Naive thymus-derived CD8-positive, alpha-beta T cell (primary cell): ENCODE measurements at places on chromosomes 5 and 9.

DNA sequence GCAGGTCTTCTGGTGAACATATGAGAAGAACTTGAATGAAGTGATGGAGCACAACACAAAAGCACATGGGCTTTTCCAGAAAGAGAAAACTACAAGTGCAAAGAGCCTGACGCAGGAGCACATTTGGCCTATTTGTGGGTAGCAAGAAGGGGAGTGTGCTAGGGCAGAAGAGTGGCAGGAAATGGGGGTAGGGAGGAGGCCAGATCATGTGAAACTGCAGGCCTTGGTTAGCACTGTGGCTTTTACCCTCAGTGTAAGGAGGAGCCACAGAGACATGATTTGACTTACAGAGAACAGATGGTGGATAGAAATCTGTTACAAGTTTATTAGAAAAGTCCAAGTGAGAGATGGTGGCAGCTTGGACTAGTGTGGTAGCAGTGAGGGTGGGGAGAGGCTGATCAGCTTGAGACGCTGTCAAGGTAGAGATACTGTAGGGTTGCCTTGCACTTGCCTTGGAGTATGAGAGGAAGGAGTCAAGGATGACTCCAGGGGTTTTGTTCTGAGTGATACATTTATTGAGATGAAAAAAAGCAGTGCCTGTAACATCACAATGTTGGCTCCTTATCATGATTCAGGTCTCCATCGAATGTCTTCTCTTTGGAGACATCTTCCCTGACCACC, 126.7 kb downstream of the PPP2R2B start:
- peak; percentile 59 for DNase-seq

DNA sequence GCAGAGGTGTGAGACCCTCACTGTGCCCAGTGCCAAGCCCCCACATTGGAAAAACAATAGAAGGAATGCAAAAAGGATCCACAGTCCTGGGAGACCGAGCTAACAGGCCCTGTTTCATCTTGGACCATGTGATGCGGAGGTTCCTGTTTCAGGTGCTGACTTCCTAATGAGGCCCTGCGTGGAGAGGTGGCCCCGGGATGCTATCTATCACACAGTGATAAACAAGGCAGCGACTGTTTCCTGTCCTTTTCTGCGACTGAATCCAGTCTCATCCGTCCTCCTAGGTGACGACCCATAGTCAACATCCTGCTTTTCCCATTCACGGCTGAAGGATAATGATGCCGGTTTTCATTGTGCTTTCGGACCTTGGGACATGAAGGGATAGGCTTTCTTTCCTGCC, 56.4 kb upstream of the BOD1 start:
- DNase-seq: no peak

- DNase-seq: no peak
Observed at GRCh38 chr9:131608493-131609037, 63.2 kb downstream of the PRRT1B start.

DNA sequence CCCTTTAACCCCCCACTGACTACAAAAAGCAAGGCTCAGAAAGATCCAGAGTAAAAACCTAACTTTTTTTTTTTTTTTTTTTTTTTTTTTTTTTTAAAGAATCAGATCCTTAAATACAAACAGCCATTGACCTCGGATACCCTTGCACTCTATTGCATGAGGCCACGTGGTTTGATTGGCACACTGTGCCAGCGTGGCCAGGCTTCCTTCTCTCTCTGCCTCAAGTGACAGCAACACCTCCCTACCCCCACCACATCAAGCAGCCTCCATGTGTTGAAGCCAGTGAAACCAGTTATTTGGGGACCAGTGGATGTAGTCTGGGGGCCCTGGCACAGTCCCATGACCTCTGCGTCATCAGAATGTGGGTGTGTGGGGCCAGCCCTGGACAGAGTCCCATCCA, 71.4 kb downstream of the OTULIN start:
- DNase-seq: no peak

- DNase-seq: no peak
Observed at GRCh38 chr5:126693806-126694205, 83.1 kb upstream of the LMNB1 start.

GRCh38 chr5:133428072-133428660, 184.2 kb downstream of the FSTL4 start:
- DNase-seq: no peak

DNA sequence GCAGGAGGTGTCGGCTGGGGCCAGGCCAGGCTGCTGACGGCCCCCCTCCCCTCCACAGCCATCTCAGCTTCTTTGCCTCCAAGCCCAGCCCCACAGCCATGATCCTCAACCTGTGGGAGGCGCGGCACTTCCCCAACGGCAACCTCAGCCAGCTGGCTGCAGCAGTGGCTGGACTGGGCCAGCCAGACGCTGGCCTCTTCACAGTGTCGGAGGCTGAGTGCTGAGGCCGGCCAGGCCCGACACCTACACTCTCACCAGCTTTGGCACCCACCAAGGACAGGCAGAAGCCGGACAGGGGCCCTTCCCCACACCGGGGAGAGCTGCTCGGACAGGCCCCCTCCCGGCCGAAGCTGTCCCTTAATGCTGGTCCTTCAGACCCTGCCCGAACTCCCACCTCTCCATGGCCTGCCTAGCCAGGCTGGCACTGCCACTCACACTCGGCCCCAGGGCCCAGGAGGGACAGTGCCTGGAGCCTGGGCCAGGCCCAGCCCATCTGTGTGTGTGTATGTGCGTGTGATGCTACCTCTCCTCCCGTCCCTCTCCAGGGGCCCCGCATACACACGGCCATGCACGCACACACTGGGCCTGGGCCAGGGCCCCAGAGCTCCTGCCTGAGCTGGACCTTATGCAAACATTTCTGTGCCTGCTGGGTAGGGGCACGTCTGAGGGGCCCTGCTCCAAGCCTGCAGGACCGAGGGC, 19.3 kb downstream of the HK3 start:
- DNase-seq: no peak

DNA sequence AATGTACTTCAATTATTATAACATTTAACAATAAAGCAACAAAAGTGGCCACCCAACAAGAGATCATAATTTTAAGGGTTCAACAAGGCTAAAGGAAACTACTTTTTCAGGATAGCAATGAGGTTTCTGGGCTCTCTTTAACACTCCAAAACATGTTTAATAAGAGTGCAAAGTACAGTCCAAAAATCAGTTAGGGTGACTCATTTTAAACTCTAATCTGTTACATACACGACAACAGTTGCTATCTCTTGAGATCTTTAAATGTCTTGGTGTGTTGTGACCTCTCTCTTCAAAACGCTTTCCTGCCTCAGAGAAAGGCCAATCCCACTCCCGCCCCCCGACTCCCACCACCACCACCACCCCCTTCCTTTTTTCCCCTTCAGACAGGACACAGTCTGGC, 11.5 kb downstream of the NFIB start:
- no peak for DNase-seq

DNA sequence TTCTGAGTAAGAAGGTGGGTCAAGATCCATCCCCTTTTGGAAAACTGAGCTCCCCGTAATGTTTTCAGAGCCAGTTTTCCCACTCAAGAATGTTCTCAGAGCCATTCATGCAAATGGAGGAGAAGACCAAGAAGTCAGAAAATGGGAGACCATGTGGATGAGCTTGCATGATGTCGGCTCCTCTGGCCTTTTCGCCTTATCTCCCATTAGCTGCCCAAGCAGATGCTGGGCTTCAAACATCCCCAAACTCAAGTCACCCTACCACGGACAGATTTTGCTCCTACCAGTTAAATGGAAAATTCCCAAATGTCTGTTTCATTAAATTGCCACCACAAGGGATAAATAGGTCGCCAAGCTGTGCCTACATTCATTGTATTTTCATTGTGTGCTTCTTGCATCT, 161.4 kb downstream of the ICE1 start:
- DNase-seq: no peak

DNA sequence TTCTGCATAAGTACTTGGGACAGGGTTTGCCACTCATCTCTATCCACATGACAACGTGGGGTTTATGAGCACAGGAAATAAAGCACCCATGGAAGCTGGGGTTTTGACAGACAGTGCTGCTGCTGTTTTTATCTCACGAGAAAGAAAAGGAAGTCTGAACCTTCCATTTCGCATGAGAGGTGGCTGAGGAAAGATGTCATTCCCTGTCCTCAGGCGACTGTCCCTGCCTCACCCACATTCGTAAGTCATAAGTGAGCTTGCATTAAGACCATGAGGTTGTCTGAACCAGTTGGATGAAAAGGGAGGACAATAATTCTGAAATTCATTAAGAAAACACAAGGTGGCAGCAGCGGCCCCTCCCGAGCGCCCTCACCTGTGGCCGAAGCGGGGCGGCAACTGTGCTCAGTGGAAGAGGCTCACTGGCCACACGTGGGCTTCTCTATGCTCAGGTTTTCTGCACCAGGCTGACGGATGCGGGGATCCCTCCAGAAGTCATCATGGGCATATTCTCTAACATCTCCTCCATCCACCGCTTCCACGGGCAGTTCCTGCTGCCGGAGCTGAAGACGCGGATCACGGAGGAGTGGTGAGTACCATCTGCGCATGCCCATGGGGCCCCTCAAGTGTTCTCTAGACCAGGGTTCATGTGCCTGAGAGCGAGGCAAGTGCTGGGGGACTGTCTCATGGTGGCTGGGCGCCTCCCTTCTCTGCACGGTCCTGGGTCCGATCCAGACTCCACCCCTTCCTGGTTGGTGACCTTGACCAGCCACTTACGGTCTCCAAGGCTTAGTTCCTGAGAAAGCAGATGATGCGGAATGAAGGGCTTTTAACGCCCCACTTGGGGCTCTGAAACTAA, 54.7 kb upstream of the SUSD3 start:
- DNase-seq: peak; percentile 66
